CD4-positive, alpha-beta T cell treated with Interferon gamma for 1 hour (primary cell): ENCODE measurements at places on chromosomes 7 and 10.

- DNase-seq: no peak
Observed at GRCh38 chr7:45176886-45177731, 19.5 kb downstream of the RAMP3 start.

DNA sequence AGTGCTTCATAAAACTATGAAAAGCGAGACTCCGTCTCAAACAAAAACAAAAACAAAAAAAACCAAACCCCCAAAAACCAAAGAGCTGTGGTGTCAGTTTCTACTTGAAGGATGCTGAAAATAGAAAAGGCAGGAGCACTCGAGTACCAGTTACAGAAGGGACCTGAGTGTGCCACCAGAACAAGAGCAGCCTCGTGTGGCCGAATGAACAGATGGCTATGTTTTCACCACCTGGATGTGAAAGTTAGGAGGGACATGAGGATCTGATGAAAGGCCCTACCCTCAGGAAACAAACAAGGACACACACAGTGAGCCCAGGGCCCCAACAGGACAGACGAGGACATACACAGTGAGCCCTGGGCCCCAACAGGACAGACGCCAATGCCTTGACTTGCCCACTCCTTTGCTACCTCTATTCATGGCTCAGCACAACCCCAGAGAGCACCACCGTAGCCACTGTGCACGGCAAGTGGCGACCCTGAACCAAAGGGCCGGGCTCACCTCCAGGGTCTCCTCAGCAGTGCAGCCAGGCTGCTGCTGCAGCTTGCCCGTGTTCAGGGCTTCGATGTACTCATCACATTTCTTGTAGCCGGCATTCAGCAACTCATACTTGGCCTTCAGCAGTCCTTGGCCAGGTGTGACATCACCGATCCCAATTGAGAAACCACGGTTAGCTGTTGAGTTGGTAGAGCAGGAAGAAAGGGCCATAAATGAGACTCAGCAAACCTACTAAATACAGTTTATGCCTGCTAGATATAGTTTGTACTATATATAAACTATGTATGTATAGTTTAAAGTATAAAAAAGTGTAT is 24.9 kb downstream of the POLR3A start:
- no peak for DNase-seq

DNA sequence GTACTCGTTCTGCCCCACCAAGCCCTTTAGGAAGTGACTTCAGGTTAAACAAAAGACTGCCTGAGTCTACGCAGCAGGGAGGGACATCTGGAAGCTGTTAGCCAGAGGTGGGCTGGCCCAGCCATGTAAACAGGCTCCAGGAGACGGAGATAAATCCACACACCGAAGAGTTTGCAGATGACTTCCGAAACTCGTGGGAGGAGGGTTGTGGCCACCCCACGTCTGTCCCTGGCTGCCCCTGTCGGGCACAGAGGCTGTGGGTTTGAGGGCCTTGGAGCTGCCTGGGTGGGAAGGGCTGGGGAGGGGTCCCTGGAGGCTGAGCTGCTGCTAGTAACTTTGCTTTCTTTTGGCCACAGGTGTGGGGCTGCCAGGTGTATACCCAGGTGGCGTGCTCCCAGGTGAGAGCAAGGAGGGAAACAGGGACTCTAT is 15.6 kb downstream of the ELN start:
- DNase-seq: no peak

GRCh38 chr10:34814223-34814912 is 728 bp downstream of the PARD3 start:
- no peak for DNase-seq
